ENCODE measurements at places on chromosomes 1 and 21.

DNA sequence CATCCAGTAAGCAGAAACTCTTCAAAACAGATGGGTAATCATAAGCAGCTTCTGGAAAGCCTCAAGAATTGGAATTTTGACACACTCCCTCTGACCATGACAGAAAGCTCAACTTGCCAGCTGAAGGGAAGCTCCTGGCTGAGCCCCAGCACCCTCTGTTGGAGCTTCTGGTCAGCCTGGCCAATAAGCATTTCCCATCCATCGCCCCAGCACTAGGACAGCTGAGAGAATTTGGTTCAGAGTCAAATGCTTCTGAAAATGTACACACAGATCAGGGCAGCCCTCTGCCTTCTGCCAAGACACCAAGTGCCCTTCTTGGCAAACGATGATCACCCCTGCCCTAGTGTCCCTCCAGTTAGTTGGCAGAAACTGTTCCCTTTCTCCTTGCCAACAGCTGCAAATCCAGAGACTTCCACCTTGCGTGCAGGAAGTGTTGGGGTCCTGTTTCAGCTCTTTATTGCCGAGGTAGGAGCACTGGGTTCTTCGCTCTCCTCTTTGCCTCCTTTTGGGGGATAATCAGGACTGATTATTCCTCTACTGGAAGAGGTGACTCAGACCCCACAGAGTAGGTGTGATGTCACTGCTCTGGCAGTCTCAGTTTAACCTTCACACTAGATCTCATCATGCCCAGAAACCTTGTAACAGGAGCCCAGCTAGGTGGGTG is 11.9 kb downstream of the PIGV start:
- DNase-seq = no peak

- no peak for DNase-seq
Measured at GRCh38 chr1:80448081-80448480, 1352.7 kb upstream of the ADGRL2 start.

DNA sequence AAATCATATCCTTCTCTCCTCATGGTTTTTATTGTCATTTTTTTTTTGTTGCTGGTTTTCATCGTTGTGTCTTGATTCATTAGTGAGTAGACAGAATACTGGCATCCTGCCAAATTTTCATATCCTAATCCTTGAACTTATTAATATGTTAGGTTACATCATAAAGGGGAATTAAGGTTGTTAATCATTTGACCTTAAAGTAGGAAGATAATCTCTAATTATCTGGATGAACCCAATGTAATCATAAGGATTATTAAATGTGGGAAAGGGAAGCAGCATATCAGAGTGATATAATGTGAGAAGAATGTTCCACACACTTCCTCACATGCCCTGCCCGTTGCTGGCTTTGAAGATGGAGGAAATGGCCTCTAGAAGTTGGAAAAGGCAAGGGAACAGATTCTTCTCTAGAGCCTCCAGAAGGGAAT is 299.7 kb downstream of the HMCN1 start:
- DNase-seq = no peak

GRCh38 chr21:33197496-33197895 is 32.2 kb upstream of the IFNAR2 start:
- DNase-seq = no peak

DNA sequence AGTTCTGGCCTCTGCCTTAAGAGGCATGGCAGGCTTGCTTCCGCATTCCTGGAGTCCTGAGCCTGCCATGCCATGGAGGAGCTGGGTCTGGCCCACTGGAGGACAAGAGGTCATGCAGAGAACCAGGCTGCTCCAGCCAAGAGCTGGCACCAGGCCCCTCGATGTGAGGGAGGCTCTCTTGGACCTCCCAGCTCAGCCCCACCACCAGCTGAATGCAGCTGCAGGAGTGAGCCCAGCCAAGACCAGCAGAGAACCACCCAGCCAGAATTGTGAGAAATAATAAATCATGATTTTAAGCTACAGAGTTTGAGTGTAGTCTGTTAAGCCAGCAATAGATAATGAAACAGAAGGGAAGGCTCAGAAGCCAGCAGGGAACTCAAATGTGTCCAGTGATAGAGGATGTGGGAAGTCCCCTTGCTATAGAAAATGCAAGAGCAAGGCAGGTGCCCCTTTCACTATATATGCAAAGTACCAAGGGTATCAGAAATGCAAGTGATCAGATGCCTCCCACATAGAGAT is 118.4 kb downstream of the HIVEP3 start:
- no peak for DNase-seq

DNA sequence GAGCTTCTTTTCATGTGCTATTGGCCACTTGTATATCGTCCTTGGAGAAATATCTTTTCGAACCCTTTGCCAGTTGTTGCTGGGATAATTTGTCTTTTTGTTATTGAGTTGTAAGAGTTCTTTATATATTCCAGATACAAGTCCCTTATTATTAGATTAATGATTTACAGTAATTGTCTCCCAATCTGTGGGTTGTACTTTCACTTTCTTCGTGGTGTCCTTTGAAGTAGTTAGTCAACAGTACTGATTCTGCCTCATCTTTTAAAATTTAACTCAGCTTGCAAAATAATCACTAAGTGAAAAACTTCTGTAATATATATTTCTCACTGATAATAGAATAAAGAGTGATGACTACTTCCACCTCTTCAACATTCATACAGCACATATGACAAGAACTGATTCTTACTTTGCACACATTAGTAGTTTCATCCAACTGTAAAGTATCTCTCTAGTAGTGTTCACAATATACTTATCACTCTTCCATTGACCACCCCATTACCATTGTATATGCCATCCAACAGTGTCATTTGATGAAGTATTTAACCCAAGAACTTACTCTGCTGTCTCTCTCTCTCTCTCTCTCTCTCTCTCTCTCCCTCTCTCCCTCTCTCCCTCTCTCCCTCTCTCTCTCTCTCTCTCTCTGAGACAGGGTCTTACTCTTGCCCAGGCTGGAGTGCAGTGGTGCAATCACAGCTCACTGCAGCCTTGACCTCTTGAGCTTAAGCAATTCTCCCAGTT is 104.2 kb upstream of the DMRTA2 start:
- no peak for DNase-seq

DNA sequence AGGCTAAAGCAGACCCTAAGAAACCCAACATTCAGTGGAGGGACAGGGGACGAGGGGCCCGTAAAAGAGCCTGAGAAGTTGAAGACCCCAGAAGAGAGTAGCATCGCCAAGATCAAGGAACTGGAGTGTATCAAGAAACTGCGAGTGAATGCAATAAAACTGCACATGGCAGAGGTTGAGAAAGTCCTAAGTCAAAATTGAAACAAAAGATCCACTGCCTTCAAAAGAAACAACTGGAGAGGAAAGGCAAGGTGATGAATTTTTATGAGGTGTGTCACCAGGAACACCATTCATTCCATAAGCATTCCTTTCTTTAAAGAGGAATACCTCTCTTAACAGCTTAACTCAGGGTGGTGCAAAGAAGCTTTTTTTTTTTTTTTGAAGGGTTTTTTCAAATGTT is 38.3 kb upstream of the ADORA3 start:
- no peak for DNase-seq

DNA sequence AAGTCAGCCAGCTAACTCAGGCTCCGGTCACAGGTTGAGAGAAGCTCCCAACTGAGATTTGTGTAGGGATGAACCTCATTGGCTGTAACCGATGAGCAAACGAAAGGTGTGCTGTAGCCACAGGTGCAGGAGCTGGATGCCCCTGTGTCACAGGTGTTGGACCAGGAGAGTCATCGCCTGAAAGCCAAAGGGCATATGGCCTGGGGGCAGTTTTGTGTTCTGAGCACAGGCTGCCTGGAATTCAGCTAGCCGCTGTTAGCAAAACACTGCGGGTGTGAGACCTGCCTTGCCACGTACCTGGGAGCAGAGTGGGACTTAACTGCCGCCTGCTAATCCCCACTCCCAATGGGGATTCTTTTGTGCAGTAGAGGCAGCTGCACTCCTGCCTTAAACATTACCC is 55.3 kb downstream of the NEK7 start:
- no peak for DNase-seq

DNA sequence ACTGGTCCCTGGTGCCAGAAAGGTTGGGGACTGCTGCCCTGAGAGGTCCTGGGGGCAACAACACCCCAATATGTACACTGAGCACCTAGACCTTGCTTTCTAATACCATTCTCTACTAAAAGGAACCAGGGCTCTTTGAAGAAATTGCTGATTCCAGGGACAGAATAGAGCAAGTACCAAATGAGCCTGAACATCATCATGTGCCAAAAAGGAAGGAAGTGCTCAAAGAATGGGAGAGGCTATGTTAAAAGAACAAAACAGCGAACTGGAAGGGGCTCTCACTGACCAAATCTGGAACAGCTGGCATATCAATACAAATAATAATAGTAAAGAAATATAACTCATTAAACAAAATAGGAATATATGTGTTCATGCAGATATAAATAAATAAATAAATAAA is 50.8 kb downstream of the PIK3R3 start:
- DNase-seq = no peak

DNA sequence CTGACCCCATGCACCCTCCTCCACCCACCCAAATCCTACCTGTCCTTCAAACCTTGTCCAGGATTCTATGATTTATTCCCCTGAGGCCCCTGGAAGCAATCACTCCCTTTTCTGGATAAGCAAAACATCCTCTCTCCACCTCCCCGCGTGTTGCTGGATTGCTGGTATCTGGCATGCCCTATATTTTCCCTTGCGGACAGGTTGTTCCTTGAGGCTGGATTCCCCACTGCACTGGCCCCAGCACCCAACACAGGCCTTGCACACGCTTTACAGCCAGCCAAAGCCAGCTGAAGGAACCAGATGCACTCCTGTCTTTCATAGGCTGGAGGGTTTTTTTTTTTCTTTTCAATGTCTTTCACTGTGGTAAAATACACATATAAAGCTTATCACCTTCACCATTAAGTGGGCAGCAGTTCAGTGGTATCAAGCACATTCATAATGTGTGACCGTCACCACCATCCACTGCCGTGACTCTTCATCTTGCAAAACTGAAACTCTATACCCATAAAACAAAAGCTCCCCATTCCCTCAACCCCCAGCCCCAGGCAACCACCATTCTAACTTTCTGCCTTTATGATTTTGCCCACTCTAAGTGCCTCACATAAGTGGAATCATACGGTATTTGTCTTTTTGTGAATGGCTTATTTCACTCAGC is 50.9 kb downstream of the TOR1AIP2 start:
- no peak for DNase-seq

GRCh38 chr1:64203420-64203819 is at the start of gene UBE2U:
Gene UBE2U (plus strand): TSS chr1:64203623. CDS start chr1:64204051, 428 bp downstream.
- no peak for DNase-seq

- no peak for DNase-seq
Measured at GRCh38 chr1:165152727-165153126, 203.8 kb downstream of the LMX1A start.

DNA sequence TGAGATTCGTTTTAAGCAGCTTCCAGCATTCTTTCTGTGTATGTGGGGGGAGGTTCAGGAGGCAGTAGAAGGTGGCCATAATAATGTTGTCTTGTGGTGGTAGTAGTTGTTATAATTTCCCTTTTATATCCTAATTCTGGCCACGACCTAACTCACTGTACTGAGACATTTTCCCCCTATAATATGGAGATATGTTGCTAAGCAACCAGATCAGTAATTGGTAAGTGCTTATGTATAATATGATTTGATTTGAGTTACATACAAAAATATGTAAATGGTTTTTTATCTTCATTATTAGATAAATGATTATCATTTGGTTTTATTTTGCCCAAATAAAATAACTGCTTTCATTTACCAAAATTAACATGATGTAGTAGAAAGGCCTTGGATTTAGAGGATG is 376.2 kb downstream of the KIF26B start:
- no peak for DNase-seq

DNA sequence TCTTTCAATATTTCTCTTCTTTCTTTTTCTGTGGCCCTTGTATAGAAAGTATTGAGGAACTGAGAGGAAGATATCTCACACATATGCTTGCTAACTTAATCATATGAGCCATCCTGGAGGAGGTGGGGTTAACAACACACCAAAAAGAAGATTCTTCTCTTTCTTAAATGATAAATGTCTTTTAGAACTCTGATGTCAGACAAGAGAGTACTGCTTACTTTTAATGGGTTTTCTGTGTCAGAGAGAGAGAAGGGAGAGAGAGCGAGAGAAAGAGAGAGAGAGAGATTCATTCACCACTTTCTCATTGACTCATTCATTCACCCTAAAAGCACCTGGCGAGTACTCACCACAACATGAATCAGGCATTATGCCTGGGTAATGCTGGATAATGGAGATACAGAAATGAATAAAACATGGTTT is 250.3 kb upstream of the SGIP1 start:
- DNase-seq = no peak

GRCh38 chr1:56817716-56818463 is 1.3 kb downstream of the FYB2 start:
- DNase-seq = no peak

DNA sequence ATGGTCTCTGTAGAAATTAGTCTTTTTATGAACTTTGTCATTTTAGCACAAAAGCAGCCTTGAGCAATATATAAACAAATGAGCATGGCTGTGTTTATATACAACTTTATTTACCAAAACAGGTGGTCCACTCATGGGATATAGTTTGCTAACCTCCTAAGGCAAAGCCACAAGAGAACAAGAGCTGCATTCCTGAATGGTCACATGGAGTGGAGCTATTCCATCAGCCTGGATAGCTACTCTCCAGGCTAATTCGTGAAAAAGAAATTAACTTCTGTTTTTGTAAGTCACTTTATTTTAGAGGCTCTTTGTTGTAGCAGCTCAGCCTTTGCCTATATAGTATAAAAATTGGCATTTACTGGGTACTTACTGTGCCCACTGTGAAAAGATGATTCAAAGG is 163.3 kb upstream of the FAM78B start:
- no peak for DNase-seq

GRCh38 chr1:218433744-218434143 is 88.6 kb downstream of the TGFB2 start:
- DNase-seq = no peak

DNA sequence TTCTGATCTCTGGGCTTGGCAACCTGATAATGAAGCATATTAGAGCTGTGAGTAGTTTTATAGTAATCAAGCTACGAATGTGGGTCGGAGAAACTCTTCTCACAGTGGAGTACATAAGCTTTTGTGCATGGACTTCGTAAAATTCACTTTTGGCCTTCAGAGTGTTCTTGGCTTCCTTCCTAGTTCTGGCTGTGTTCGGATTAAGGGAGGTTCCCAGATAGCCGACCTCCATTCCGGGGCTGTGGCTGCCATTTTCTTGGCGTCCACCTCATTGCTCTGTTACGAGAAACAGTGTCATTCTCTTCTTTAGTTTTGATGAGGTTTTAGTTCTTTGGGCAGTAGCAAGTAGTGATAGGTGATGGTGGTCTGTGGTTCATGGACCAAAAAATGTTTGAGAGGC is 26.3 kb downstream of the CAMTA1 start:
- DNase-seq = no peak

GRCh38 chr1:29708796-29709703 is 472.7 kb downstream of the PTPRU start:
- no peak for DNase-seq

Measured in omental fat pad (tissue), 4 donors.